Posterior vena cava (tissue), 2 donors: ENCODE measurements at places on chromosomes 5 and 9. TPM values are rescaled to one million over a fixed set of nuclear protein-coding genes. Genes with fewer than 3 reads are reported as not detected.

DNA sequence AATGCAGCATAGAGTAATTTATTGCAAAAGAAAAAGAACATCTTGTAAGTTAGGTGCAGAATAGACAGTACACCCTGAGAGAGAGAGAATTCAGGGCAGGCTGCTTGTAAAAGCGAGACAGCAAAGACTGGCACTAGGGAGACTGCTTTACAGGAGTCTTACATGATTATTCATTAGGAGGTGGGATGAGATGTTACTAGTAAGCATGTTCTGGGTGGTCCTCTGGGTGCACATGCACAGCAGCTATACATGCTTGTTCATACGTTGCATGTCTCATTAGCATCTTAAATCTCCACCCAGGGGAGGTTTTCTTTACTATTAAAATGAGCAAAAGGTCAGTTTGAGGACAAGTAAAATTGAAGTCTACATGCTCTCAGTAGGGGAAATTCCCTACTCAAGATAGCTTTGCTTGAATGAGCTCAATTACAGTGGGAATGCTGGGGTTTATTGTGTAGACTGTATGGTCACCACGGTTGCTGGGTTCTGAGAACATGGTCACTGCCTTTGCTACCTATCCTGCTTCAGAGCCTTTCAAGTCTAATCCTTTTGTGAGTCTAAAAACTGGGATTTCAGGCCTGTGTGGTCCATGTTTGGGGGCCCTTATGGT, 60.6 kb downstream of the RGS7BP start:
- no peak for DNase-seq

GRCh38 chr9:27362447-27363210, 65.7 kb upstream of the EQTN start:
- DNase-seq, result no peak

The LCN9 gene
- not detected for total RNA-seq

DNA sequence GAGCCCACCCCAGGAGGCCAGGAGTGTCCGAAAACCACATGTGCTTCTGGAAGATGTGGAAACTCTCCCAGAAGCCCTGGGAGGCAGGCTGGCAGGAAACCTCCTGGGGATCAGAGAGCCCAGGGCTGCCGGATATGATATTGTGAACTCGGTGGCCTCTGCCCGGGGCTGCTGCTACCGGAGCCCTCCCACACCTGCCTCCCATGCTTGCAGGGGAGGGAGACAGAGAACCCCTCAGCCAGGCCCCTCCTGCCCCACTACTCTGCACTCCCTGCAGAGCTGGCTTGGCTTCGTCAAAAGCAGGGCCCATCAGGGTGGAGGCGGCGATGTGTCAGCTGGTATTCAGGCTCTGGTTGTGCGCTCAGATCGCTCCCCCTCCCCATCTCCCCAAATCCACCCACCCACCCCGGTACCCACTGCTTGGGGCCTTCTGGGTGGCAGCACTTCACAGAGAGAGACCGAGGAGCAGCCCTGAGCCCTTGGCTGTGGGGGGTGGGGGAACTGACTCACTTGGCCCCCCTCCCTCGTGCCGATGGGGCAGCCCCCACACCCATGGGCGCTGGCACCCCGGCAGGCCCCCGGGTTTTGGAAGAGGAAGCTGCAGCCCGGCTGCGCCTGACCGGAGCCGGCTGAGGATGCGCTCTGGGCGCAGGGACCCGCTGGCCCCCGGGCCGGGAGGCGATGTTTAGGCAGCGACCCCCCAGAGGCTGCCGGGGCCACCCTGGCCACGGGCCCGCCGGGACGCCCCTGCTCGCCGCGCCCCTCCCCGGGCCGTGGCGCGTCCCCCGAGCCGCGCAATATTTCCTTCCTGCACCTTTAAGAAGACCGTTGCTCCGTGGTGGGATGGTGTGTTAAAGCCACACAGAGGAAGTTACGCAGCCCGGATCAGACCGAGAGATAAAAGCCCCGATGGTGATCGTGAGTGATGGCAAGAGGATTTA, 786 bp upstream of the NTNG2 start:
- no peak for DNase-seq

The FCHSD1 gene
- 13.6 TPM for total RNA-seq

The CTXN3 gene
- total RNA-seq, result not detected

- no peak for DNase-seq
These were observed 57.1 kb downstream of the MFAP3 start for GRCh38 chr5:154095904-154096303.

DNA sequence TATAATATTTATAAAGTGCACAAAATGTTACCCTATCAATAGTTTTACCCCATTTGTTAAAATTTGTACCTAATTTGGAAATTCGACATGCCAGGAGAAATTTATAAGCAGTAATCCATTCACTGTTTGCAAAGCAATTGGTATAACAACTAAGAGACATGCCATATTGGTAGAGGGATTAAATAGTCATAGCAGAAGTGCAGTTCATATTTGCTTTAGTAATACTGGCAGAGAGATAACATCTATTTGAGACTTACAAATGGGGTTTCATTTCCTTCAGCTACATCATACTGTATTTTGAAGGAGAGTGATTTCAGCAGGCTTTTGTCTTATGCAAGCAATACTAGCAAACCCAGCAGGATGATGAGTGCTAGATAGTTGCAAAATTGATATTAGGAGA, 610.4 kb upstream of the CDH10 start:
- DNase-seq, result no peak

- DNase-seq, result peak; percentile 44
These were observed 190.1 kb downstream of the GADD45G start for GRCh38 chr9:89794918-89795317.

DNA sequence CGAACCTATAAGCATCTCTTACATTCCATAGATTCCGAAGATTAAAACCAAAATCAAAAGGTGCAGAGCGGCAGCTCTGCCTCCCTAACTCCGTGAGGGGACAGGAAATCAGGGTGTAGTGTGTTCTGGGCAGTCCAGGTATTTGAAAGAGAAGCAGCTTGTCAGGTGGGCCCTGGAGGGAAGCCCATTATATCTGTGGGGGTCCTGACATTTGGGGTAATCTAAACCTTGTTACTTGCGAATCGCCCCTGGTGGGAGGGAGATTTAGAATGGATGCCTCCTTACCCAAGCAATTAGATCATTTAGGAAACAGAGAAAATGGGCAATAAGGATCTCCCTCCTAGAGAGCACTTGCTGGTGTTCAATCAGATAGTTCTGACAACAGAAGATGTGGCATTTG, 126.9 kb downstream of the EFNA5 start:
- no peak for DNase-seq

The PCDHGB6 gene
- 6.7 TPM for total RNA-seq

DNA sequence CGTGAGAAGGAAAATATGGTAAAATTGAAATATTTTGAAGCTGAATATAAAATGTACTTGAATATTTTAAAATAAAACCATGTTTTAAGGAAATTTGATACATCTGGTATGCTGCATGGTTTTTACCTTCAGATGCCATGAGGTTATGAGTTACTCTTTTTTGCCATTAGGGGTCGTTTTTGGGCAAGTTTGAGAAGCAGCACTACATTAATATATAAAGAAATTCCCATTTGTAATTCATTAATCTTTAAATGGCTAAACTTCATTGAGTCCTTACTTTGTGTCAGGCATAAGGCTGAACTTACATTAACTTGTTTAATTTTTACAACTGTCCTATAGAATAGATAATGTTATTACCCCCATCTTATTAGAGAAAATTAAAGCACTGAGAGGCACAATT, 152.3 kb downstream of the KDM4C start:
- DNase-seq, result no peak

DNA sequence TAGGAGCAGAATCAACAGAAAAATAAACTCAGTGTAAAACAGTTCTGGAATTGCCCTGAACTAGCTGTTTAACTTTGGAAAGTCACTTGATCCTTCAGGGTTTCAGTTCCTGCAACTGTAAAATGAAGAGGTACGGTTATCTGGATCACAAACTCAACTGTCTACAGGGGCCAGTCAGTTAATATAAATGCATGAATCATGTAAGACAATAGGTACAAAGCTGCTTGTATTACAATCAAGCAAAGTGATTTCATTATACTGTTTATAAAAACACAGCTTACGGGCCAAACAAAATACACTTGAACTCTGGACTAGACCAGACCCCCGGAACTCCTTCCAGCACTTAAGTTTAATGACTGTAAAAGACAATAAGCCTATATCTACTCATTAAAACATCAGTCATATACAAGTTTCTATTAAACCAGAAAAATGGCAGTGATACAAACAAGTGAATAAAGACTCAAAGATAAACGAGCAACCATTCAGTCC, 73.0 kb downstream of the MRPS27 start:
- DNase-seq, result no peak

GRCh38 chr9:17555362-17556054, 23.4 kb upstream of the SH3GL2 start:
- no peak for DNase-seq

The HTR4 gene
- total RNA-seq, result 0.33 TPM
